Central memory CD8-positive, alpha-beta T cell (primary cell): ENCODE measurements at places on chromosomes 6 and 20.

DNA sequence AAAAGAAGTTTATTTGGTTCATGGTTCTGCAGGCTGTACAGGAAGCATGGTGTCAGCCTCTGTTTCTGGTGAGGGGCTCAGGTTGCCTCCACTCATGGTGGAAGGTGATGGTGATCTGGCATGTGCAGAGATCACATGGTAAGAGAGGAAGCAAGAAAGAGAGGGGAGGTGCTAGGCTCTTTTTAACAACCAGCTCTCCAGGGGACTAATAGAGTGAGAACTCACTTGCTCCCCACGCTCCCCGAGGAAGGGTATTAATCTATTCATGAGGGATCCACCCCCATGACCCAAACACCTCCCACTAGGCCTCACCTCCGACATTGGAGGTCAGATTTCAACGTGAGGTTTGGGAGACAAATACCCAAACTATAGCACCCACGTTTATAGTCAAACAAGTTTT is 4.0 kb upstream of the GJB7 start:
- peaks cover 3% of the 10 kb centered on the region for H3K36me3 ChIP-seq
- H3K27me3 ChIP-seq = no peaks in the 10 kb centered on the region
- H3K27ac ChIP-seq = no peak overlapping the region
- DNase-seq = no peak

DNA sequence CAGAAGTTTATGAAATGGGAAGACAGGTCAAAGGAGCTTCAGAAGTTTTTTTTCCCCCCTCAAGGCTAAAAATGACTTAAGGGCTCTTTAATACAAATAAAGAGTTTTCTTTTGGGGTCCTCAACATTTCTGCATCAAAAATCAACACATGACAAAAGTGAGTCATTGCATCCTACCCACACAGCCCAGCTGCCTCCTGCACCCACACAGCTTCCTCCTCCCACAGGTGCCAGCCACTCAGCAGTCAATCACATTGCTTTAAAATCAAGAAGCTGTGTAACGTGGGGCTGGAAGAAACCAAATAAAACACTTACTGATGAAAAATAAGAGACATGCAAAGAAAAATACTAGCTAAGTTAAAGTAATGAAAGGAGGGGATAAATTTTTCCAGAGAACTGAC is 68.5 kb downstream of the MAP3K5 start:
- H3K27me3 ChIP-seq = no peaks in the 10 kb centered on the region
- DNase-seq = peak; percentile 11
- no peak overlapping the region for H3K4me3 ChIP-seq
- H3K4me1 ChIP-seq = peaks cover 20% of the 10 kb centered on the region
- no peak overlapping the region for H3K27ac ChIP-seq
- peaks cover 1% of the 10 kb centered on the region for H3K36me3 ChIP-seq

- DNase-seq = no peak
- peaks cover 35% of the 10 kb centered on the region for H3K27me3 ChIP-seq
- no peaks in the 10 kb centered on the region for H3K36me3 ChIP-seq
- H3K4me1 ChIP-seq = peaks cover 8% of the 10 kb centered on the region
- no peak overlapping the region for H3K4me3 ChIP-seq
Measured at GRCh38 chr20:13684566-13685222, 46.0 kb upstream of the TASP1 start.

DNA sequence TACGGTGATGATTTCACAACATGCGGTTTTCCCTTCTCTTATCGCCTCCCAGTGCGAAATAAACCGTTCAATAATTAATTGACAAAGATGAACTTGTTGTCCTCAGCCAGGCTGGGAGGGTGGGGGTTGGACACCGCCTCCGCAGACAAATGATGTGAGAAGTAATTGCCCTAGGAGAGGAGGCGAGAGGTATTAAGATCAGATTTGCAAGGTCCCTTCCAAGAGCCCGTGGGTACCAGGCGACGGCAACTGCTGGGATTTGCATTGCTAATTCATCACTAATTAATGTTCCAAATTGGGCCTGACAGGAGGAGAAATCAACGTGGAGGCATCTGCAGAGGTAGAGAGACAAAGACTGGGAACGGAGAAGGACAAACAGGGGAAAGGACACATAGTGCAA is 90.2 kb upstream of the CCDC167 start:
- no peaks in the 10 kb centered on the region for H3K36me3 ChIP-seq
- H3K27ac ChIP-seq = no peak overlapping the region
- H3K4me1 ChIP-seq = no peaks in the 10 kb centered on the region
- no peak overlapping the region for H3K4me3 ChIP-seq
- DNase-seq = no peak
- no peaks in the 10 kb centered on the region for H3K27me3 ChIP-seq

DNA sequence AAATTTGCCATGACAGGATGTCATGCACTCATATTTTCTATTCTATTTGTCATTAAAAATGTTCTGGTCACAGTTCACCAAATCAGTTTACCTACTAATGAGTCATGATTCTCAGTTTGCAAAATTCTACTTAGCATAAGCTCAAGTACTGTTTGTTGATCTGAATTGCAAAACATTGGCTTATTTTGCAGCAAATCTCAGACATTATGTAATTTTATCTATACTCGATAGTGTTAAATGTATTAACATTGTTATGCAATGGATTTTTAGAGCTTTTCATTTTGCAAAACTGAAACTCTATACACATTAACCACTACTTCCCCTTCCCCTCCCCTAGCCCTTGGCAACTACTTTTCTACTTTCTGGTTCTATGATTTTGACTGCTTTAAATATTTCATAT is 213.8 kb upstream of the ZFP64 start:
- H3K27ac ChIP-seq = peak overlapping the region; percentile 93
- peak overlapping the region; percentile 26 for H3K4me3 ChIP-seq
- H3K4me1 ChIP-seq = peaks cover 68% of the 10 kb centered on the region
- H3K36me3 ChIP-seq = peaks cover 8% of the 10 kb centered on the region

GRCh38 chr6:139944131-139944530 is 569.7 kb upstream of the CITED2 start:
- H3K4me1 ChIP-seq = no peaks in the 10 kb centered on the region
- H3K27me3 ChIP-seq = peaks cover 27% of the 10 kb centered on the region
- no peak for DNase-seq
- H3K4me3 ChIP-seq = no peak overlapping the region

GRCh38 chr6:121794630-121795029 is 359.2 kb downstream of the GJA1 start:
- no peaks in the 10 kb centered on the region for H3K27me3 ChIP-seq
- H3K36me3 ChIP-seq = peaks cover 1% of the 10 kb centered on the region
- no peak overlapping the region for H3K27ac ChIP-seq

DNA sequence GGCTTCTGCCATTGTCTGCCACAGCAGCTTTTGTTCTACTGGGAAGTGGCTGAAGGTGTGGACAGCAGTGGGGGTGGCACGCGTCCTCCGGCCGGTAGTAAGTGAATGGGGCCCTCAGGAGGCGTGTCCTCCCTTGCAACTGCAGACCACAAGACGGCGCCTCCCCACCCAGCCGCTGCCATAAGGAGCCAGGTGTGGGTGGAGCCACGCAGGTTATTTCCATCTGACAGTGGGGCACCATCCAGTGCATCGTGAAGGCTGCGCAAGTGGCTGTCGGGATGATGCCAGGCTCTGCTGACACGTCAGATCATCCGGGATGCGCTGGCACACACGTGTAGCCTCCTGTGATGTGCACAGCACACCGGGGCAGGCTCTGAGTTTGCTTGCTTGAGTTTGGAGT is 379.7 kb downstream of the CDH4 start:
- no peaks in the 10 kb centered on the region for H3K36me3 ChIP-seq
- no peaks in the 10 kb centered on the region for H3K4me1 ChIP-seq
- no peak overlapping the region for H3K27ac ChIP-seq
- no peak overlapping the region for H3K4me3 ChIP-seq
- no peak for DNase-seq

- no peaks in the 10 kb centered on the region for H3K4me1 ChIP-seq
- peaks cover 26% of the 10 kb centered on the region for H3K27me3 ChIP-seq
- H3K36me3 ChIP-seq = no peaks in the 10 kb centered on the region
- no peak overlapping the region for H3K4me3 ChIP-seq
- H3K27ac ChIP-seq = no peak overlapping the region
- no peak for DNase-seq
Measured at GRCh38 chr20:33337531-33338165, 54.6 kb downstream of the BPIFB1 start.

DNA sequence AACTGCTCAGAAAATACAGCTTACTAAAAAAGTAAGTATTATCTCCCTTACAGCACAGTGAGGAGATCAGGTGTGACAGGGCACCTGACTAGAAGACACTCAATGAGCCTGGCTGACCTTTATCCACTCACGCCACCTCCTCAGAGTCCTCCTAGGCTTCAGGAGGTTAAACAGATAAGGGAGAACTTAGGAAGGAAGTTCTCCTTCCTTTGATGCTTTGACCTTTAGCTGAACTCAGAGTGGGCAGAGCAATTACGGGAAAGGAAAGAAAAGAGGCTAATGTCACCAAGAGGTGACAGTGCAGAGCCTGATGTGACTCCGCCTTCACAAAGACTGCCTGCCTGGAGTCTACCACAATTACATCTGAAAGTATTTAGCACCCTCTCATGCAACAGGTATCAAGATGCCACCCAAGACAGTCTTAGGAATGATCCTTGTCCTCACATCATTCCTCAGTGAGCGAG is 36.7 kb downstream of the MAN1A1 start:
- H3K36me3 ChIP-seq = peaks cover 5% of the 10 kb centered on the region
- no peaks in the 10 kb centered on the region for H3K27me3 ChIP-seq
- peak overlapping the region; percentile 97 for H3K27ac ChIP-seq

DNA sequence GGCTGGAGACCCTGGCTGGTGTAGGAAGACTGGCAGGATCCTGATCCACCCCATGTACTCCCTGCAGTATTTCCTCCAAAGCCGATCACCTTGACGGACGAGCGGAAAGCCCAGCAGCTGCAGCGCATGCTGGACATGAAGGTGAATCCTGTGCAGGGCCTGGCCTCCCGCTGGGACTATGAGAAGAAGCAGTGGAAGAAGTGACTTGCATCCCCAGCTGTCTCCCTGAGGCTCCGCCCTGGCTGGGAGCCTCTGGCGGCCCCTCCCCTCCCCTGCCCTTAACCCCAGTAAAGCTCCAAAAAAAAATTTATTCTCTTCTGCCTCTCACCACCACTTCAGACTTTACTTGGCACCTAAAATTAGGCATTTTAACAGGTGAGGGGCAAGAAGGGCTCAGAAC is 7.0 kb downstream of the COX4I2 start:
- peaks cover 15% of the 10 kb centered on the region for H3K4me1 ChIP-seq
- no peak for DNase-seq
- no peaks in the 10 kb centered on the region for H3K36me3 ChIP-seq
- no peak overlapping the region for H3K27ac ChIP-seq
